ENCODE measurements at places on chromosomes 4 and X.

GRCh38 chr4:57044996-57045395, 65.2 kb downstream of the IGFBP7 start:
- DNase-seq: no peak

GRCh38 chr4:103105558-103106356, 6.1 kb upstream of the BDH2 start:
- DNase-seq: no peak

- no peak for DNase-seq
Observed at GRCh38 chr4:92035666-92036065, 268.1 kb upstream of the GRID2 start.

DNA sequence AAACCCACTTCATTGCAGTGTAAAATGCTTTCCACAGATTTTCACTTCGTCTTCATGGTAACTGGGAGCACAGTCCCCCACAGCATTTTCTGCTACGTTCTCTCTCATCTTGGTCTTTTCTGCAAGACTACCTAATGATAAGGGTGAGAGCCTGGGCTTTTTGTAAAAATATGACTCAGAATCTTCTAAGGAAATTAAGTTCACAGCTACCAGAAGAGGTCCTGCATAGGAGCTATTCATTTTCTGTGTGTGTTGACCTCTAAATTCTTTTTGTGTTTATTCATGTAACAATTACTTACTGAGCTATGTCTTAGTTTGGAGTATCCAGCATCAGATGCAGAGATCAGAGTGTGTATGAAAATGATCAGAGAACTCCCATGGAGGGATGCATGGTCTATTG, 192.2 kb downstream of the CPEB2 start:
- no peak for DNase-seq

- no peak for DNase-seq
Observed at GRCh38 chr4:4296283-4296846, 6.3 kb downstream of the ZBTB49 start.

- no peak for DNase-seq
Observed at GRCh38 chr4:123398853-123399626, 2.4 kb downstream of the SPRY1 start.

GRCh38 chrX:22922961-22923360, 76.8 kb upstream of the DDX53 start:
- no peak for DNase-seq

GRCh38 chr4:163558539-163559044, 64.1 kb downstream of the TMA16 start:
- no peak for DNase-seq
